Substantia nigra (tissue), 51 donors: ENCODE measurements at places on chromosomes 6 and 20.

DNA sequence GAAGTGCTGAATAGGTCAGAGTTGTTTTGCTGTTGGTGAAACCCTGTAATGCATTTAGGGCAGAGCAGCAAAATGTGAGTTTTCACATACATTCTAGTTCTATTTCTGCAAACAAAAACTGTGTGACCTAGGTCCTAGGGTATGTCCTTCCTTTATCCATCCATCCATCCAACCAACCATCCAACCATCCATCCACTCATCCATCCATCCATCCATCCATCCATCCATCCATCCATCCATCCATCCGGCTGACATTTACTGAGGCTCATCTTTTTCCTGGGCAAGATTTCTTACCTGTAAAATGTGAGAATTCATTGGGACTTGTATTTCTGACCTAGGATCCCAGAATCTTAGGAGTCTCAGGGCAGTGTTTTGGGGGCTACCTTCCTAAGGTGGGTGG lies 14.5 kb downstream of the PNPLA1 start:
- no peak for DNase-seq

- DNase-seq: peak; percentile 43
These were observed 72.5 kb downstream of the TXLNB start for GRCh38 chr6:139219271-139219729.

GRCh38 chr6:15380351-15380750 lies 134.5 kb downstream of the JARID2 start:
- no peak for DNase-seq

DNA sequence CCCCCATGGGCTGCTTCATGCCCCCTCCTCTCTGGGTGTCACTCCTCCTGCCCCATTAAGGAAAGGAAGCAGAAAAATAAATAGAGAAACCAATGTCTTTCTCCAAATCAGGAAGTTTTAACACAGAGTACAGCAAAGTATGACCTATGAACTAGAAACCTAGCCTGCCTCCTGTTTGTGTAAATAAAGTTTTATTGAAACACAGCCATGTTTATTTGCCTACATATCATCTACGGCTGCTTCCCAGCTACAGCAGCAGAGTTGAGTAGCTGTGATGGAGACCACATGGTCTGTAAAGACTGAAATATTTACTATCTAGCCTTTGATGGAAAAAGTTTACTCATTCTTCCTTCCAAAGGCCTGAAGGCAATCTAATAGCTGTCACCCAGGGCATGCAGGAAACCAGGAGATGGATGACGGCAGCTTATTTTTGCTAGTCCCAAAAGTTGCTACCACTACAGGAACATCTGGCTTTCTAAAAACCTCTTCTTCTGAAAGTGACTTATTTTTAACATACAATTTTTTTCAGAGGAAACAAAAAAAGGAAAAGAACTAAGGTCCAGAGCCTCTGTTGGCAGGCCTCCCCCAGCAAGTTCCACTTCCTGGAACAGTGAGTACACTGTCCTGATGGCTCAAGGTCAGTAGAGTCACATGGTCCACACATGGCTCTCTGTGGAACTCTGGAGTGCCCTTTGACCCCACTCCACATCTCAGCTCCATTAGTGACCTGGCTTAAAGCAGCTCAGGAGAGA lies 287.8 kb downstream of the PTPRT start:
- no peak for DNase-seq

DNA sequence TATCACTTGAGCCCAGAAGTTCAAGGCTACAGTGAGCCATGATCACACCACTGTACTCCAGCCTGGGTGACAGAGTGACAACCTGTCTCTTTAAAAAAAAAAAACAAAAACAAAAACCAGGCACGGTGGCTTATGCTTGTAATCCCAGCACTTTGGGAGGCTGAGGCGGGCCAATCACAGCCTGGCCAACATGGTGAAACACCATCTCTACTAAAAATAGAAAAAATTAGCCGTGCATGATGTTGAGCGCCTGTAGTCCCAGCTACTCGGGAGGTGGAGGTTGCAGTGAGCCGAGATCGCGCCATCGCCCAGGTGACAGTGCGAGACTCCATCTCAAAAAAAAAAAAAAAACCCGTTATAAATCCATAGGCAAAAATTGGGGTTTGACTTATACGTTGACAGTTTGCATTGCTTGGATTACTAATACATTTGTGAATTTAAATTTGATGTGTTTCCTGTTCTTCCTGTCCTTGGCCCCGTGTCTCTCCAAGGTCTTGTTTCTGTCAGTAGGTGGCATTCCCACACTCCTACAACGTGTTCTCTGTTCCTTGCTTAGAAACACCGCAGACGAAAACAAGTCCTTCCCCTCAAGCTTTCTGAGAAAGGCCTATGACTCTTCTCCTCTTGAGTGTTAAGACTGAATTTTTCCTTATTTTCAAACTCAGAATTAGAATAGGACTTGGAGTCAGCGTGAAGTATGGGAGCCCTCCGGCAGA lies 147.0 kb downstream of the DTNBP1 start:
- DNase-seq: no peak

DNA sequence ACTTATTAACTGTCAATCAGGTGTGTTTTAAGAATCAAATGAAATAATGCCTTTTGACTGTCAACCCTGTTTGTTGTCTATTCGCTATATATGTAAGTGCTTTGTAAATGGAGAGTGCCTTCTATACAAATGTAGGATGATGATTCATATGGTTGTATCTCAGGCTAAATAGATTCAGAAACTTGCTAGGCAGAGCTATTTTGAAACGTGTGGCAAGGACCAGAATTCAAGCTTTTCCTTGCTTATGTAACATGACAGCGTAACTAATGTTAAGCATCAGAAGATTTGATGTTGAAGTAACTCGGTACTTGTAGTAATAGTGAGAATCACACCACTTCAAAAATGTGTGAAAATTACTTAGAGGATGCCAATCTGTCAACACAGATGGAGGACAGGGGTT lies 3.4 kb downstream of the OGFRL1 start:
- DNase-seq: no peak

DNA sequence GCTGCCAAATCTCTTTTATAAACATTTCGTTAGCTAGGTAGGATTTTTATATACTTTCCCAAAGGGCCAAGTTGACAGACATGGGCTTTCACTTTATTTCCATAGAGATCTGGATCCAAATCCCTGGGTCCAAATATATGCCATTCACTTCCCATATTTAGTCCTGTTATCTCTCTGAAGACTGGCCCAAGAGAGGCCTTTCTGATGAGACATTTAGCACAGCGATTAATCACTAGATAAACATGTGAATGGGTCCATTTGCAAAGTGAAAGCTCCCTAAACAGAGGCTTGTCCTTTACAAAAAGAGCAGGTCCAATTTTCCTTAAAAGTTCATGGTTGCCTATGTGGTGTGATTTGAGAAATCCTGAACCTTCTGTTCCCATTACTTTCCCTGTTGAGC lies 132.6 kb downstream of the TRMT11 start:
- no peak for DNase-seq

DNA sequence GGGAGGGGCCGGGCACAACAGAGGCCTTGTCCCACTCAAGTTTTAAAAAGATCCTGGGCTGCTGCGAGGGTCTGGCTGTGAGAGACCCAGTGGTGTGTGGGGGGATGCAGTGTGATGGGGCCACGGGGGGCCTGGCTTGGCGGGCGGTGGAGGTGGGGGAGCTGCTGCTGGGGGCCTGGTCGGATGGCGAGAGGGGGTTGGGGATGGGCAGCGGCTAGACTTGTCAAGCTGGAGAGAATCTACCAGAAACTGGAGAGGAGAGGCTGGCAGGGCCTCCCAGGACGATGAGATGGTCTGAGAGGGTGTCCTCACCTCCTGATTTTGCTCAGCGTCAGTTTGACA lies 5.1 kb downstream of the RPS21 start:
- DNase-seq: no peak

GRCh38 chr6:37916675-37917074 lies 97.1 kb downstream of the ZFAND3 start:
- DNase-seq: no peak

DNA sequence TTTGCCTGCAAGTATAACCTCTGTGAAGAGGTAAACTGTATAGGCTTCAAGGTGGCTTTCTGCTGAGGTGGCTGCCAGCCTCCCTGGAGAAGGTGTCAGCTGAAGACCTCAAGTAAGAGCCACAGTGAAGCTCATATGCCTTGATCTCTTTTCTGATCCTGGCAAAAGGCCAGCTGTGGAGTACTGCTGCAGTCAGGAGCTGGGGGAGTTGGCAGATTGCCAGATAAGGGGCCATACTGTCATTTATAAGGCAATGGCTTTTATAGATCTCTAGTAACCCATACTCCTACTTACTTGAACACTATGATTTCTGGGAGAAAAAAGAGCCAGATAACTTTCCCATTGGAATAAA lies 8.8 kb upstream of the CEP85L start:
- DNase-seq: no peak

GRCh38 chr20:52577696-52578095 lies 386.1 kb upstream of the ZFP64 start:
- no peak for DNase-seq

DNA sequence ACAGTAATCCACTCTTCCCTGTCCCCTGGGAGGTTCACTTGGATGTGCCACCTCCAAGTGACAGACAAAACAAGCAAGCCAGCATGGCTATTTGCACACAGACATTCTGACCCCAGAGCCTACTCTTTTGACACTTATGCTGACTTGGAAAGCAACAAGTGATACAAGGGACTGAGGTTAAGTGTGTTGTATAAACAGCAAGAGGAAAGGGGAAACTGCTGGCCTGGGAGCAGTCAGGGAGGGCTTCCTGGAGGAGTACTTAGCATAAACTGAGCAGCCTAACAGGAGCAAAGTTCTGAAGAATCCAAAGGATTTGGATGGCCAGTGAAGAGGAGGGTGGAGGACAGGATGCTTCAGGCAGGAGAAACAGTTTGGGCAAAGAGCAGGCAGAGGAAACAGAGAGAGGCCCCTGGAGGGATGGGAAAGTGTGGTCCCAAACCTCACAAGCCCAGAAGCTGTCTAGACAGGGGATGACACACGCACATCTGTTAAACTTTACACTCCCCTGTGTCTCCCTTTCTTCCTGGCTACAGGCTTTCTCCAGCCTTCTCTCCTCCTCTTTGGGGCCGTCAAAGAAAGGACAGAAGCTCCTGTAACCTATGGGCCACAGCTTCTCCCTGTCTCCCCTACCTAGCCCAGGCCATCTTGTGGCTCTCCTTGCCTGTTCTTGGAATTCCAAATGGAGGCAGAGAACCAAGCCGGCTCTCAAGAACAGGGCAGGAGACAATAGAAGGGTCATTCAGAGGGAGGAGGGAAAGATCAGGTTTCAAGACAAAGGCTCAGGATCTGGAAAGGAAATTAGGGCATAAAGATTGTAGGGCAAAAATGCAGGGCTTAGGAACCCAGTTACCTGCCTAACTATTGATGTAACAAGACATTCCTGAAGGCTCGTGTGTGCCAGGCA lies 19.3 kb downstream of the SULF2 start:
- DNase-seq: no peak

DNA sequence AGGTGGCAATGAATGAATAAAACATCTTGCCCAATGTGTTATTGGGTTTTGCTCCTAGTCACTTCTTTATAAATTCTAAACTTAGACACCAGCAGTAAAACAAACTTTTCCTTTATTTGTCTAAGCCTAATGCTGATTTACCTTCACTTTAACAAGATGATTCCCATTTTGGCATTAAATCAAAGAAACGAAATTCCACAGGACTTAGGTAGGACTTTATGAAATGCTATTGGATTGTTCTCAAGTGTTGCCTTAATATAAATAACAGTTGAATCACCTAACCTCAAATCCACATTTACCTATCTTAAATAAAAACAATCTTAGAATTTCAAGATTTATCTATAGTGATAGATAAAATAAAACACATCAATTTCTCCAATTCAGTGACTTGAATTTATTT lies 831.8 kb downstream of the EPHA7 start:
- no peak for DNase-seq

GRCh38 chr20:51938559-51939258 lies 136.4 kb upstream of the SALL4 start:
- DNase-seq: no peak

GRCh38 chr6:11039040-11039439 lies 5.1 kb downstream of the ELOVL2 start:
- DNase-seq: no peak

- no peak for DNase-seq
These were observed 91.9 kb downstream of the MYLK4 start for GRCh38 chr6:2658788-2659187.

- DNase-seq: peak; percentile 33
These were observed 39.2 kb downstream of the DYNLT1 start for GRCh38 chr6:158605266-158605878.

- no peak for DNase-seq
These were observed 10.5 kb upstream of the SRXN1 start for GRCh38 chr20:663315-664090.

GRCh38 chr6:26087284-26088115 lies at the start of gene HFE:
TSS of gene HFE (plus strand) at chr6:26087429. CDS start at chr6:26087441, 12 bp downstream.
- DNase-seq: peak; percentile 34

- DNase-seq: no peak
These were observed 25.5 kb upstream of the PLCB4 start for GRCh38 chr20:9043364-9043763.

GRCh38 chr20:56788041-56788670 lies 159.1 kb downstream of the TFAP2C start:
- DNase-seq: no peak

DNA sequence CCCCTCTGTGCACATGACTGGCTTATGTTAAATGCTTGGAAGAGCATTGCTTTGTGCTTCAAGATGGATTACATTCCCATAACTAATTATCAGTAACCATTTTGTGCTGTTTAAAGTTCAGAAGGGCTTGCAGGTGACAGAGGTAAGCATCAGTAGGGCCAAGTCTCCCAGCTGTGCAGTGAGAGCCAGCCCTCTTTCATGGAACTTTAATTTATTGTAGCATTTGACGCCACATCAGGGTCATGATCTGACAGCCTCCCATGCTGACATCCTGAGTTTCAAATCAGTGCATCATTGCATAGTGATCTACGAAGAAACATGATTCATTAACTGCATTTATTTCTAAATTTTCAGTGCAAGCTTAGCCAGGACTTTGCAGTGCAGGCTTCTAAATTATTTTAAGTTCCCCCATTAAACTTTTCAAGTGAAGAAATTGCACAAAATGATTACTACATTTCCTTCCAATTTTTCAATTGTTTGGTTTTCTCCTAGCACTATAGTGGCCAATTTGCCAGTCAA lies 380.9 kb downstream of the UTRN start:
- no peak for DNase-seq

- no peak for DNase-seq
These were observed 14.4 kb downstream of the PI3 start for GRCh38 chr20:45189067-45189609.
